ENCODE measurements at places on chromosomes 4 and X.

GRCh38 chr4:14117575-14118238 is 490.2 kb upstream of the BOD1L1 start:
- DNase-seq, result no peak

- no peak for DNase-seq
Observed at GRCh38 chr4:138460477-138461414, 218.6 kb upstream of the SLC7A11 start.

- DNase-seq, result no peak
Observed at GRCh38 chr4:141254326-141254725, 33.6 kb downstream of the ZNF330 start.

DNA sequence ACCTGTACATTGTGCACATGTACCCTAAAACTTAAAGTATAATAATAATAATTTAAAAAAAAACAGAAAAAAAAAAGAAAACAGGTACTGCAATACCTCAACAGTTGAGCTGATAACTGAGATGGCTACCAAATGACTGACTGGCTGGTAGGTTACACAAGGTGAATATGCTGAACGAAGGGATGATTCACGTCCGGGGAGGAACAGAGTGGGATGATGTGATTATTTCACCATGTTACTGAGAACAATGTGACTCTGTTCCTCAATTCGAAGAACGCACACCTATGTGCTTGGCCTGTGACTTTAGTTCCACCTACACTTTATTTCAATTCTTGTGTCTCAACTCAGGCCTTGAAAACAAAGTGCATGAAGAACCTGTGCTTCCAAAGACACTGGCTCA is 111.7 kb downstream of the CXXC4 start:
- DNase-seq, result no peak

DNA sequence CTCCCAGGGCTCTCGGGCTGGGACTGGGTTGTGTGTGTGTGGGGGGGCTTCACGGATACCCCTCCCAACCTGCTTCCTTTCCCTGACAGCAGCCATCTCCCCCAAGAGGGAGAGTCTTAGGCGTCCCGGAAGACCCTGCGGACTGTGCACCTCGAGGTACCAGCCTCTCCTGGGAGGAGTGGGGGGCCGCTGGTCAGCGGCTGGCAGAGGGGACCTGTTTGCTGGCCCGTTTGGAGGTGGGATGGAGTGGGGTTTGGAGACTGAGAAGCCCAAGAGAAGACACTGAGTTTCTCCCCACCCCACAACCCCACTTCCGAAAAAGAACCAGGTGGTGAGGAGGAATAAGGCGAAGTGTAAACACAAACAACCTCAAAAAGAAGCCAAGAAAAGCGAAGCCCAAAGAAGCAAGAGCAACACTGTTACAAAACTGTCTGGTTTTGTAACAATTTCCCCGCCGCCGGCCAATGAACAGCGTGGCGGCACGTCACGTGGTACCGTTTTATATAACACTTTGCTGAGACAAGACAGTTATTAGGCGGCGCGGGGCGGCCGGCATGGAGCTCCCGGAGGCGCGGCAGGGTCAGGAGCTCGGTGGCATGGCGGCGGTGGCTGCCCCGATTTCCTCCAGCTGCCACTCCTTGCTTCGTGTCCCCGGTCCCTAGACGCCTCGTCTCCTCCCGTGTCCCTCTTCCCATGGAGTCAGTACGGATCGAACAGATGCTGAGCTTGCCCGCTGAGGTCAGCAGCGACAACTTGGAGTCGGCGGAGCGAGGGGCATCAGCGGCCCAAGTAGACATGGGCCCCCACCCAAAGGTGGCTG is at the start of gene LONRF3:
TSS of gene LONRF3 (plus strand) at position 531 of the 820 bp plus-strand sequence. CDS start at position 694, 163 bp downstream.
- DNase-seq, result no peak

- no peak for DNase-seq
Observed at GRCh38 chr4:181536811-181537434, 706.3 kb upstream of the TENM3 start.

GRCh38 chr4:74441744-74442143 is 3.2 kb upstream of the AREG start:
- no peak for DNase-seq

GRCh38 chr4:42359711-42360110 is 37.6 kb upstream of the SHISA3 start:
- DNase-seq, result no peak

DNA sequence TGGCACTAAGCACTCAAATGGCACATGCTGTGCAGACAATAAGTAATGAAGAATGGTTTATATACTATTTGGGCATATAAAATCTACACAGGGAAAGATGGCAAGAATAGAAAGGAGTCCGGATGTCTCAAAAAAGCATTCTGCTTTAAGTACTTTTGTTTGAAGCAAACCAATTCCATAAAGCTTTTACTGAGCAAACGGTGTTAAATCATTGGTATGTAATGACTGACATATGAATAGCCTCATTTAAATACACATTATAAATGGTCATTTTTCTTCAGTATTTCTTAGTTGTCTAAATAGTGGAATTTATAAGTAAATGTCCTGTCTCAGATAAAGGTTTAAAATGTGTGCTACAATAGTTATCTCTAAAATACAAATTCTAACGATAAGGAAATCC is 6.0 kb downstream of the FBXO8 start:
- DNase-seq, result no peak

- no peak for DNase-seq
Observed at GRCh38 chr4:171956678-171957077, 143.5 kb downstream of the GALNTL6 start.

- DNase-seq, result no peak
Observed at GRCh38 chr4:173509036-173510001, 20.7 kb downstream of the HAND2 start.

All from esophagus squamous epithelium (tissue), 5 donors.